ENCODE measurements at places on chromosomes 12 and 14.

DNA sequence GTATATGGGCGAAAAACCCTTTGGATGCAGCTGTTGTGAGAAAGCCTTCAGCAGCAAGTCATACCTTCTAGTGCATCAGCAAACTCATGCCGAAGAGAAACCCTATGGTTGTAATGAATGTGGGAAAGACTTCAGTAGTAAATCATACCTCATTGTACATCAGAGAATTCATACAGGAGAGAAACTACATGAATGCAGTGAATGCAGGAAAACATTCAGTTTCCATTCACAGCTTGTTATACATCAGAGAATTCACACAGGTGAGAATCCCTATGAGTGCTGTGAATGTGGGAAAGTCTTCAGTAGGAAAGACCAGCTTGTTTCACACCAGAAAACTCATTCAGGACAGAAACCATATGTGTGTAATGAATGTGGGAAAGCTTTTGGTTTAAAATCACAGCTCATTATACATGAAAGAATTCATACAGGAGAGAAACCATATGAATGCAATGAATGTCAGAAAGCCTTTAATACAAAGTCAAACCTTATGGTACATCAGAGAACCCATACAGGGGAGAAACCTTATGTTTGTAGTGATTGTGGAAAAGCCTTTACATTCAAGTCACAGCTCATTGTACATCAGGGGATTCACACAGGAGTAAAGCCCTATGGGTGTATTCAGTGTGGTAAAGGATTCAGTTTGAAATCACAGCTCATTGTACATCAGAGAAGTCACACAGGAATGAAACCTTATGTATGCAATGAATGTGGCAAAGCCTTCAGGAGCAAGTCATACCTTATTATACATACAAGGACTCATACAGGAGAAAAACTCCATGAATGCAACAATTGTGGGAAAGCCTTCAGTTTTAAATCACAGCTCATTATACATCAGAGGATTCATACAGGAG, 21.4 kb downstream of the ZNF268 start:
- no peak for DNase-seq

DNA sequence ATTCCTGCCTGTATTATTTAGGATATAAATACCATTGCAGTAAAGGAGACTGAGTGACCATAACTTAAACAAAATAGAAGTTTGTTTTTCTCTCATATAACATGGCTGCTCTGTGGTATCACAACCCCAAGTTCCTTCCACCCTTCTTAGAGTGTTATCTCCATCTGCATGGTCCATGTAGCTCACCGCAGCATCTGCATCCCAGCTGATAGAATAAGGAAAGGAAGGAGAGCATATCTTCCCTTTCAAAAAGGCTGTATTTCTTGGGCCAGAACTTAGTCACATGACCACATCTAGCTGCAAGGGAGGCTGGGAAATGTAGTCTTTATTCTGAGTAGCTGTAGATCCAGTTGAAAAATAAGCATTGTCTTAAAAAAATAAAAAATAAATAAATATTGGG, 184.8 kb upstream of the NUDT4 start:
- no peak for DNase-seq

- DNase-seq = no peak
Measured at GRCh38 chr14:62558451-62558850, 486.8 kb downstream of the KCNH5 start.

GRCh38 chr12:81255456-81255855, 177.6 kb downstream of the ACSS3 start:
- DNase-seq = no peak

- no peak for DNase-seq
Measured at GRCh38 chr12:125332900-125333299, 267.7 kb downstream of the AACS start.

DNA sequence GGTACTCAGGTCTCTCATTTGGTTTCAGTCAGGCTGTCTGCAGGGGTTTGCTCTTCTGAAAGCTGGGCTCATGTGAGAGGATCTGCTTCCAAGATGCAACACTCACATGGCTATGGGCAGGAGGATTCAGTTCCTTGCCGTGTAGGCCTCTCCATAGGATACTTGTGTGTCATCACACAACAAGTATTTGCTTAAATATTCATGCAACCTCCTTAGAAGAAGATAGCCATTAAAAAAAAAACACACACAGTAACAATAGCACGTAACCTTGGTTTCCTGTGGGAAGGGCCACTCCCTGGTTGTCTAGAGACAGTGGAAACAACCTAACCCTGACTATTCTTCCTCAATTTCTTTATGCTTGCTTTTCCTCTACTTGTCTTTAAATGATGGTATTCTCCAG, 31.8 kb upstream of the CLEC4E start:
- no peak for DNase-seq

- DNase-seq = no peak
Measured at GRCh38 chr14:31059152-31059924, 33.2 kb upstream of the STRN3 start.
